Neuronal stem cell (in vitro differentiated cells): ENCODE measurements at places on chromosomes 12 and 14.

GRCh38 chr14:24609655-24610344 lies at the start of gene GZMH:
TSS of gene GZMH (minus strand) at chr14:24609685. CDS start at chr14:24609613, 72 bp downstream.
- DNase-seq: no peak

DNA sequence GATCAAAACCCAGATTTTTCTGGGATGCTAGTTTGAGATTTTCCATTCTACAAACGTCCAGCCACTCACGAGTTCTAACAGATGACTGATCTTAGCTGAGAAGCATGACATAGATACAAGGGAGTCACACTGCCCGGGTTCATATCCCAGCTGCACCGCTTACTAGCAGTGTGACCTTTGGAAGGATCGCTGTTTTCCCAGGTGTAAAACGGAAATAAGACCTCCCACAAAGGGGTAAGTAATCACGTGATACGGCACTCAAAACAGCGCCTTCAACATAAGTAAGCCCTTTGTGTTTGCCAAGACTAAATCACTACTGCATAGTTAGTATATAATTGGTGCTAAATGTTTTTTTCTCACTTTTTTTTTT lies 624 bp upstream of the PWP1 start:
- DNase-seq: no peak

- no peak for DNase-seq
Measured at GRCh38 chr12:1702713-1703112, 11.8 kb downstream of the ADIPOR2 start.

GRCh38 chr14:25759920-25760655 lies 710.1 kb upstream of the STXBP6 start:
- no peak for DNase-seq

DNA sequence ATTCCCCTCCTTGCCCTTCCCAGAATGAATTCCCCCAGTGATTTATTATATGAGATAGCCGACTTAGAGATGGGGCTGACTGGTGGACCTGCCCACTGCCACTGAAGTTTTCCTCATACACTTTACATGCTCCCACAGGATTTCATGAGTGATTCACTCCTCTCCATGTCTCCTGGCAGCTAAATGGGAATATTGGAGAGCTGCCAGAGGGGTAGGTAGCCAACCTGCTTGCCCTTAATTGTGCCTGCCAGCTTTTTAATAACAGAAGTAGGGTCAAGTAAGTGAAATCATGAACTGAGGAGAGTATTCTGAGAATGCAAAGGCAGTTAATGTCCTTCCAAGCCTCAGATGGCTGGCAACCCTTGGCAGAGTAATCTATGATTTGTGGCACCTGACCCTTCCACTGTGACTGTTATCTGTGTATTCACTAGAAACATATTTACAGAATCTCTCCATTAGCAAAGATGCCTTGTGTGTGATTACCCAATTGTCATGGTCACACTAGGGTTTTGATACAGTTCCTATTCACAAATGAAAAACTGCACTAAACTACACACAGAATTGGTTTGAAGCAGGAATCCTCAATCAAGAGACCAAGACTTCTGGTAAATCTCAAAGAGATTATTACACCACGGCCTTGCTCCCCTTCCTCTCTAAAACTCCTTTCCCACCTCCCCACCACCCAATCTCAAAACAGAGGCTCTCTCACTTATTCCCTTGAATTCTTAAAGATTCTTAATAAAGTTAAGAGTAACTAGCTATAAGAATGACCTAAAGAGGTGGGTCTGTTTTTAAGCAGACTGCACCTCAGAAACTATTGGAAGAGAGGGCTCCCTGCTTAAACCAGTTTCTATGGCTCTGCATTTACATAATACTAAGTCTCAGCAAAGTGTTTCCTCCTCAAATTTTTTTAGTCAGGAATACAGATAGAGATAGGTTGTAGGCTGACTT lies 17.2 kb downstream of the NKX2-1 start:
- no peak for DNase-seq

- no peak for DNase-seq
Measured at GRCh38 chr12:95605875-95606274, 54.6 kb upstream of the USP44 start.

DNA sequence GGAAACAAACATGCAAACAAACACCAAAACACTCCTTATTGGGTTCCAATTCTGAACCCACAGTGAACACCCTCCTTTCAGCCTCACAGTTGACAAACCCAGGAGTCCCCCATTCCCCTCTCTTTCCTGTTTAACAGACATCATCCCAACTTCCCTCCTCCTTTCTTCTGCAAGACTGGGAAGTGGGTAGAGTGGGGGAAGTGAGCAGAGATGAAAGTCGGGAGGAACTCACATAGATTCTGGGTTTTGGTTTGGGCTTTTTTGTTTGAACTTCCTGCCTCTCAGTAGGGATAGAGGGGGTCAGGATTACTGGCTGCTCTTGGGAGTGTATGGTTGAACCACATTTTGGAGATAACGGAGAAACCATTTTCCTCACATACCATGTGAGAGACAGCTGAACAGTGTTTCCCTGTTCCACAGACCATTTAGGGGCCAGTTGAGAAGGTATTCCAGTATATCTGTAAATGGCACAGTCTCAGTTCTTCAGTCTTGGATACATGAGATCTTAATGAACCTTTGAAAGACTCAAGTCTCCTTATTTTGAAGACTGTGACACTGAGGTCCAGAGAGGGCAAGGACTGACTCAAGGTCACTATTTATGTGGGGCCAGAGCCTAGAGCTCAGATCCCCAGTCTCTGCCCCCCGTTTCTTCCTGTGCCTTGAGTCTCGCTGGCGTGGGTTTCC lies 3.9 kb upstream of the GPR84 start:
- no peak for DNase-seq

DNA sequence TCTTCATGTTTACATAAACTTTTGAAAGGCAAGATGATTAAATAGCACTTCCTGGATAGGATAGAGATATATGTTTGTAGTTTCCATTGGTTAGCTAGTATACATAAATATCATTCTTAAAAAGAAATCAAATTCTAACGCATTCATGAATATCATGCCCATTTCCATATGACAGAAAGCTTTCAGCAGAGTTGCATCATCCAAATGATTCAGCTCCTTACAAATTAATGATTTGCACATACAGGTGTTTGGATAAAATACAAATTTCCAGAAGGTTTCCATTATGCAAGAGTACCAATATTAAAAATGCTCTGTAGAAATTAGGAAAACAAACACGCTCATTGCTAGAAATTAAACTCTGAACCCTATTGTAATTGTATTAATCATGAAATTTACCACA lies 264.4 kb downstream of the FOXG1 start:
- DNase-seq: no peak

GRCh38 chr12:93006471-93007208 lies 77.5 kb upstream of the EEA1 start:
- DNase-seq: no peak

DNA sequence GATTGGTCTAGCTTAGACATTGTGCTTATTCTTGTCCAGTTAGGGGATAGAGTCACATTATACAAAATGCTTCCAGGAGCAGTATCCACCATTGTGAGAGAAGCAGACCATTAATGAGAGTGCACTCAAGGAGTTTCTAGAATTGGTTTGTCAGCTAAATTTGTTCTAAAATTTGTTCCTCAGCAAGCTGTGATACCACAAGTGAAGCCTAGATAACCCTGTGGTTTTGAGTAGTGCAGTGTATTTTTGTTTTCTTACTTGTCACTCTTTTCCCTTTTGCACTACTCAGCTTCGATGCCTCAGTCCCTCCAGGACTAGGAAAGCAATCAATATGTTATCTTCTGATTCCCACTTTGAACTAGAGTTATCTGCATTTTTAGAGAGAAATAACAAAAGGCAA lies 42.5 kb upstream of the AKAP6 start:
- DNase-seq: no peak

GRCh38 chr12:46406352-46407027 lies 33.9 kb upstream of the SLC38A2 start:
- DNase-seq: no peak

DNA sequence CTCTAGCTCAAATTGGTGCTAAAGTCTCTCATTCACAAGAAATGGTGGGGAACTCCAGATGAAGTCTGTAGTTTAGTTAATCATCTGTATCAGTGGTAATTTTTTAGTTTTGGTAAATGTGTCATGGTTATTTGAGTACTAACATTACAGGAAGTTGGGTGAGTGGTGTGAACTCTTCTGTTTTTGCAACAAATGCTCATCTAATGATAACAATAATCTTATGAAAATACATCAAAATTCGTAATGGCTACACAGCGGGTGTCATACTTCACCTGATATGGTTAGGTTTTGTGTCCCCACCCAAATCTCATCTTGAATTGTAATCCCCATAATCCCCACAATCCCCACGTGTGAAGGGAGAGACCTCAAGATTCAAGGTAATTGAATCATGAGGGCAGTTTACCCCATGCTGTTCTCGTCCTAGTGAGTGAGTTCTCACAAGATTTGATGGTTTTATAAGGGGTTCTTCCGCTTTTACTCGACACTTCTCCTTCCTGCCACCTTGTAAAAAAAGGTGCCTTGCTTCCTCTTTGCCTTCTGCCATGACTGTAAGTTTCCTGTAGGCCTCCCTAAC lies 209.3 kb upstream of the FOXN3 start:
- DNase-seq: no peak

- peak; percentile 46 for DNase-seq
Measured at GRCh38 chr14:52553671-52554575, 1.3 kb downstream of the GPR137C start.

DNA sequence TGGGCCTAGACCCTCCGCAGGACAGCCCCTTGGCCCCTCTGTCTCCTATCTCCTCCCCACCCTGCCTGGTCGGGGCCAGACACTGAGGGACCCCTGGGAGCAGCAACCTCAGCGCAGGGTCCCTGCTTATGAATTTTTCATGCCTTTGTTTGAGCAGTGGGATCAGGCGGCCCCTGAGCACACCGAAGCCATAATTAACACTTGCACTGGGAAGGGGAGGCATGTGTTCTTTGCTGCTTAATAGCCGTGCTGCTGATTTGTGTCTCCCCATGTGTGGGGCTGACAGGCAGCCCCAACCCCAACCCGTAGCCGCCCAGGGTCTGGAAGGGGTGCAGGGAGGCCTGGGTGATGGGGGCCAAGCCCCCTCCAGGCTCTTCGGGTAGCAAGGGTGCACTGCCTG lies 52.7 kb downstream of the FBRSL1 start:
- DNase-seq: no peak

DNA sequence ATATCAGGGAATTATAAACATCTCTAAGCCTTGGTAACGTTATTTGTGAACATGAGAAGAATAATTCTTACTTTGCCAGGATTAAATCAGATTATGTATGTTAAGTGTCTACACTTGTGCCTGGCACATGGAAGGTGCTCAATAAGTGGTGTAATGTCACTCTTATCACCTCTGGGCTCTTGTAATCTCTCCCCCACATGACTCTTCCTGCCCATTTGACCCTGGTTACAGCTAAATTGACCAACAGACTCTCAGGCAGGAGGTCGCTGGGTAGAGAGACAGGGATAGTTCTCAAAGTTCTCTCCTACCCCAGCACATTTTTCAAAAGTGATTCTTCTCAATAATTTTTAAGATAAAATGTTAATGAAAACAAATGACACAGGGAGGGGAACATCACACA lies 137.8 kb upstream of the FRMD6 start:
- DNase-seq: no peak

DNA sequence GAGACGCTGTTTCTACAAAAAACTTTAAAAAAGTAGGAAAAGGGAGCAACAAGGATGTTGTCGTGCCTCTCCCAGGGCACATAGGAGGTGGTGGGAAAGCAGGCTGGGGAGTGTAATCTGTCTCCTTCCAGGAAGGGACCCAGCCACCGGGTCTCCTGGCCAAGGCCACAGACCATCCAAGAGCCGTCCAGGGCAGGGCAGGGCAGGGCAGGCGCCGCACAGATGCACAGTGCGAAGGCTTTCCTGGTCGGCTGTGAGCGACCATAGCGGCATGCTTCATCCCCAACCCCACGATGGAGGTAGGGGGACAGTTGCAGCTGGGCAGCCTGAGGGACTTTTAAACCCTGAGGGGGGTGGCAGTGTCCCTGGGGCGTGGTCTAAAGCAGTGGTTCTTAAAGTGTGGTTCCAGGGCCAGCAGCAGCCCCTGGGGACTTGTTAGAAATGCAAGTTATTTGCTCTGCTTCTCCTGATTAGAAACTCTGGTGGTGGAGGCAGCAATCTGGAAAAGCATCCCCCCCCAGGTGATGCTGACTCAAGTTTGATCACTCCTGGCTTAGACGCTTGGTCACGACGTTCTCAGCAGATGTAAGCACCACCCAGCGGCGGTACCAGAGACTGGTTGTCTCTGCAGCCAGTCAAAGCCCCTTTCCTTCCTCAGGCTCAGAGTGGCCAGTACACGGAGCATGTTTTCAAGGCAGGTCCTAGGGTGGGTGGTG lies 197.4 kb upstream of the PRMT8 start:
- no peak for DNase-seq

DNA sequence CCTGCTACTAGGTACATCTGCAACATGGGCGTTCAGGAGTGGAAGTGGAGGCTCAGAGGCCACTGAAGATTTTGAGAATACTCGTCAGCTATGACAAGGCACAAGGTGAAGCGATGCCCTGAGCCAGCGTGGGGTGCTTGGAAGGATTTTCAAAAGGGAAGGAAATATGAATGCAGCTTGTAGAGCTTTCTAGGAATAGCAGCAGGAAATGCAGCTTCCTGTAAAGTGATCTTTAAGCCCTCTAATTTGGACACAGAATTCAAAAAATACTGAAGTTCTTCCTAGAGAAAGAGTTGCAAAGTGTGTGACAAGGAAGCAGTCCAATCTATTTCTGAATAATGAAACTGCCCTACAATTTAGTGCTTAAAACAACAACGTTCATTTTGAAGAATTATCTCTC lies 13.2 kb upstream of the C1S start:
- no peak for DNase-seq

- DNase-seq: peak; percentile 36
Measured at GRCh38 chr12:130044991-130045621, 117.2 kb upstream of the FZD10 start.

GRCh38 chr12:3966376-3966775 lies 93.2 kb upstream of the PARP11 start:
- DNase-seq: no peak

GRCh38 chr12:101327051-101327450 lies 47.1 kb downstream of the UTP20 start:
- no peak for DNase-seq

- DNase-seq: no peak
Measured at GRCh38 chr14:55715889-55716288, 135.9 kb downstream of the KTN1 start.

- DNase-seq: no peak
Measured at GRCh38 chr12:109542876-109543275, 30.4 kb downstream of the MMAB start.

- DNase-seq: no peak
Measured at GRCh38 chr12:26510354-26510674, 314.9 kb downstream of the SSPN start.

DNA sequence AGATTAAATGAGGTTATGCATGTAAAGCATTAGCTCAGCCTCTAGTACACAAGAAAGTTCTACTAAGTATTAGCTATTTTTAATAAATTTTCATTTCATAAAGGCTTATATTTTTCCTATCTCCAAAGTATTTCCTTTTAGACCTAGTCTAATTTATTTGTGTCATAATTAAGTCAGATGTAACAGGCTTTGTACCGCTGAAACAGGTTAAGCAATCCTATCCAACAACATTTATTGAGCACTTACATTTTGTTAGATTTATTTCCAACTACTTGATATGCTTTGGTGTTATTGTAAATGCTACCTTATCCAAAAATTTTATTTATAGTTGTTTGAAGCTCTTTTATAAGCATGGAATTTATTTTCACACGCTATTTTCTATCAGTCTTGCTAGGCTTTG lies 1.8 kb upstream of the PARP2 start:
- DNase-seq: no peak
